Fibroblast of the aortic adventitia (primary cell): ENCODE measurements at places on chromosomes 2 and 18.

DNA sequence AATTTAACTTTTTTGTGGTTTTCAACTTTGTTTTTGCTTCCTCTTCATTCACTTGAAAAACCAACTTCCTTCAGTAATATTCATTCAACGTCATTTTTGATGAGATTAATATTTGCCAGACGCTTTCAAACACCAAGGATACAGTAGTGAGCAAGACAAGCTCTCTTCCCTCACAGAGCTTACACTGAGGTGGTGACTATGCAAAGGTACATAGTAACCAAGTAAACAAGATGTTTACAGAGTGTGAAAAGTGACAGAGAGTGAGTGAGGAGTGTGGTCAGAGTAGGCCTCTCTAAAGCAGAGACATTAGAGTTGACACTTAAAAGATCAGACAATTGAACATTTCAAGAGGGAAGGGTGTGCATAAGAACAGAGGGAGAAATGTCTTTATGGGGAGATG lies 155.5 kb downstream of the TMEM247 start:
- DNase-seq = no peak

- no peak for DNase-seq
Measured at GRCh38 chr2:212282671-212283261, 255.8 kb downstream of the ERBB4 start.

DNA sequence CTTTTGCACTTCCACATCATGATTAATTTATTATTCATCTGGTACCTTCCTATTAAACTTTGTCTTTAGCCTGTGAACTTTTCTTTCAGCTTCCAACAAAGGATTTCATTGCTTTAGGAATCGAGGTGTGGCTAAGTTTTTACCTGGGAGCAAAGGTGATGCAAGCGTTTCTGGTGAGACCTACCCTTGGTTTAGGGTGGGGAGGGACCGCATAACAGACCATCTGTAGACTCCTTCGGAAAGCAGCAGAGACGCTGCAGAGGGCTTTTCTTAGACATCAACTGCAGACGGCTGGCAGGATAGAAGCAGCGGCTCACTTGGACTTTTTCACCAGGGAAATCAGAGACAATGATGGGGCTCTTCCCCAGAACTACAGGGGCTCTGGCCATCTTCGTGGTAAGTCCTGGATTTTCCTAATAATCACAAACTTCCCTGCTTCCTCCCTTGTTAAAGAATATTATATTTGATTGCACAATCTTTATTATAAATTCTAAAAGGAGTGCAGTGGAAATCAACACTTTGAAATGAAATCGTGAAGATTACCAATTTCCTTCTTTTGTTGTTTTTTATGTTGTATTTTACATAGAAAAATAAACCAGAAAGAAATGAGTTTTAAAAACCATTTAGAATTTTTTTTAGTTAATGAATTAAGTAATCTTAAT lies at the start of gene DSG3:
TSS of gene DSG3 (plus strand) at position 212 of the 662 bp plus-strand sequence. CDS start at position 349, 137 bp downstream.
- no peak for DNase-seq

- no peak for DNase-seq
Measured at GRCh38 chr2:46171996-46172546, 125.1 kb upstream of the EPAS1 start.

DNA sequence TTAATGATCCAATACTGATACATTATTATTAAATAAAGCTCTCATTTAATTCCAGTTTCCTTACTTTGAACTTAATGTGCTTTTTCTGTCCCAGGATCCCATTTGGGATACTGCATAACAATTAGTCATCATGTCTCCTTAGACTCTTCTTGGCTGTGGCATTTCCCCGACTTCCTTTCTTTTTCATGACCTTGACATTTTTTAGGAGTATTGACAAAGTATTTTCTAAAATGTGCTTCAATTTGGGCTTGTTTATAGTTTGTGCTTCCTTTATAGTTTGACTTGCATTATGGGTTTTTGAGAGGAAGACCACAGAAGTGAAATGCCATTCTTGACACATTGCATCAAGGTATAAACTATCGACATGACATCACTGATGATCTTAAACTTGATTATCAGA lies 46.1 kb upstream of the KIF5C start:
- no peak for DNase-seq

DNA sequence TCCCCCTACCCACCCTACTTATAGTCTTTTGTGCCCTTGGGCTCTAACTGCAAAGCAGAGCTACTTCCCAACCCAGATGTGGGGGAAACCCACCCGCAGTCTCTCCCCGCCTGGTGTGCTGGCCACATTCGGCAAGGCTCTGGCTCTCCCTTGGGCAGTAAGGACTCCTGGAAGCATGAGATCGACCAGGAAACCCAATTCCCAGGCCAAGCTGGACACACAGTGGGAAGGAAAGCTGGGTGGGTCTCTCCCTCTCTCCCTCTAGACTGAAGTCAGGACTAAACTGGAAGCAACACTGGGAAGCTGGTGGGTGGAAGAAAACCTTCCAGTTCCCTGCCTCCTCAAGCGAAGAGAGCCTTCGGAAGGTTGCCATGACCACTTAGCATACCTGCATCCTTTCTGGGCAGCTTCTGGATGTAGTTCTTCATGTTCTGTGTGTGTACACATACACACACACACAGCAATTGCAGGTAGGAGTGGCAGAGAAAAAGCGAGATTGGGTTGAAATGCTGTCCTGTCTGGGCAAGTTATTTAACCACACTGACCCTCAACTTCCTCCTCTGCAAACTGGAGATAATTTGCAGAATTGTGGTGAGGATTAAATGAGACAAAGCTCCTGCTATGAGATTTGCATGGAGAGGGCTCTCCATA lies 33.9 kb downstream of the ZBTB7C start:
- peak; percentile 20 for DNase-seq

- no peak for DNase-seq
Measured at GRCh38 chr18:9685615-9685890, 22.5 kb upstream of the RAB31 start.

DNA sequence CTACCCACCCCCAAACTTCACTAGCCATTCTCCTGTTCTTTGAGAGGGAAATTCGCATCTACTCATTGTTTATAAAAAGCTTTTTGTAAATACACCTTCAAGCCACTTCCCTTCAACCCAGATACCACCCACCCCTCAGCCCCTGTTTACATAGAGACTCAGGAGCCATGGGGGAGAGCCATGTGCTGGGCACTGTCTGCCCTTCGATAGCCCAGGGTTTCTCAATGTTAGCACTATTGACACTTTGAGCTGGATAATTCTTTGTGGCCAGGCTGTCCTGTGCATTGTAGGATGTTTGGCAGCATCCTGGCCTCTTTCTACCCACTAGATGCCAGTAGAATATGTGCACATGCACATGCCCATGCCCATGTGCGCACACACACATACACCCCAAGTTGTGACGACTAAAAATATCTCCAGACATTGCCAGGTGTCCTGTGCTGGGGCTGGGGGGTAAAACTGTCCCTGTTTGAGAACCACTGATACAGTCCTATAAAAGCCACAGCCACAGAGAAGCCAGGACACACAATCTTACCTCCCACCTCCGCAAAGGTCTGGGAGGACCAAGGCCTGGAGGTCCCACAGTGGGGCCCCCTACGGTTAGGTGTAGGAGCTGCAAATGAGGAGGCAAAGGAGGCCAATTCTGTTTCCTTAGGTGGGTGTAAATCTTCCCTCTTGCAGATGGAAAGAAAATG lies 44.5 kb upstream of the ASPRV1 start:
- DNase-seq = no peak

DNA sequence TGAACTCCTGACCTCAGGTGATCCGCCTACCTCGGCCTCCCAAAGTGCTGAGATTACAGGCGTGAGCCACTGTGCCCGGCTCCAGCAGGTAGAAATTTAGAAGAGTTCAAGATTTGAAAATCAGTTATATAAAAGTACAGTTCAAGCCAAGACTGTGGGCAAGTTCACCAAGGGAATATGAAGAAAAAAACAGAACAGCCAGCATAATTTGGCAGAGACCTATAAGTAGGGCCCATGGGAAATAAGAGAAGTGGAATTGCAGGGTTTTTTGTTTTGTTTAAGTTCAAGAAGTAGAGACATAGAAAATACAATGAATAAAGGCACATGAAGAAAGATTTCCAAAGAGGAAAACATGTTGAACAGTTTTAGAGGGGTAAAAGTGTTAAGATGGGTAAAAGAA lies 57.9 kb downstream of the BAZ2B start:
- peak; percentile 52 for DNase-seq

- DNase-seq = no peak
Measured at GRCh38 chr2:43727634-43728014, 46.2 kb upstream of the DYNC2LI1 start.

- peak; percentile 5 for DNase-seq
Measured at GRCh38 chr2:165573534-165574461, 104.3 kb downstream of the CSRNP3 start.

GRCh38 chr2:121348128-121348740 lies 63.2 kb upstream of the TFCP2L1 start:
- no peak for DNase-seq

DNA sequence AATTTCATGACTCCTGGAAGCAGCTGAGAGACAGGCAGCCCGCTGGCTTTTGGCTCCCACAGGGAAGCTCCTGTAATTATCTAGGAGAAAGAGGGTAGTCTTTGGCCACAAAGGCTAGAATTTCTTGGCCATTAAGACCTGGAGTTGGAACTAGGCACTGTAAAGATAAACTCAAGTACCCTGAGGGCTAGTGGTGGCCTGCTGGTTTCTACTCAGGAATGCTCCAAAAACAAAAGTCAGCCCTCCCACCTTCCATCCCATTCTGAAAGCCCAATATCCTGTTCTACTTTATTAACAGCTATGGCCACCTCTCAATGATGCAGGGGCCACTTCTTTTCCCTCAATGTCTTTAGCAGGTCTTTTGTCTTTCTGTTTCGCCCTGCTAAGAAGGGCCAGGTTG lies 34.0 kb upstream of the CYP26B1 start:
- no peak for DNase-seq

DNA sequence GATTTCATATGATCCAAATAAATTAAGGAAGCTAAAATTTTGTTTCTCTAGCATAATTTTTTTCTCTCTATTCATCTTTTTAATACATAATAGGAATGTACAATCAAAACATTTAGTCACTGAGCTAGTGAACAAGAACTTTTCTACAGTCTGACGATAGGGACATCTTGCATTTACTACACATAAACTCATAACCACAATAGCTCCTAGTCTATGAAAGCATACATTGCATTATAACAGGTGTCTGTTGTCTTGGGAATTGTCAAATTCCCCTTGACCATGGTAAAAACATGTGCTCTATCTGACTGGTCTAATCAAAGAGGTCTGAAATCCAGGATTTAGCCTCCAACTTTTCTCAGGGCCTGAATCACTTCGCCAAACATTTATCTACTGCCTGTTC lies 144.8 kb downstream of the FAM124B start:
- DNase-seq = no peak

DNA sequence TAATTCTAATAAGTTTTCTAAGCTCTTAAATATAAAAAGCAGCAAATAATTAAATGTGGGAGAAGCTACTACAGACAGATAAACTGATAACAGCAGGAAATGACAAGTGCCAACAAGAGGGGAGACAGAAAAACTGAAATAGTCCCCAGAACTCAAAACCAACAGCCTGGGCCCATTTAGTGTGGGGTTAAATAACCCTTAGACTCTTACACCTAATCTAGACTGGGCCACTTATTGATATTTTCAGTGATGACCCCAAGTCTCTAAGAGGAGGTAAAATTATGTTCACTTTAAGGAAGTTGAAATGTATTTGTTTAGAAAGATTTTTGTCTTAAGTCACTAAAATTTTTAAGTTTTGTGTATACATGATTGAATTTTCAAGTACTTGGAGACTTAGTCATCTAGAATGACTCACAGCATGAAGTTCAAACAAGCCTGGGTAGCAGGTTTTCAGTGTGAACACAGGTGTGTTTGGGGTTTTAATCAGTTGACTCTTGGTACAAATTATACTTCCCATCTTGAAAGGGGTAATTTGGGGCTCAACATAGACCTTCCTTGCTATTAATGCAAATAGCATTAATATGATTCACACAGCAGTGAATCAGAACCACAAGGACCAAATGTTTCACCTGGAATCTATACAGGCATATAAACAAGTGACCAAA lies 54.9 kb upstream of the MYO3B start:
- DNase-seq = peak; percentile 26

GRCh38 chr2:217698691-217699090 lies 304.1 kb downstream of the TNS1 start:
- DNase-seq = no peak

GRCh38 chr2:70458661-70459060 lies 95.0 kb downstream of the TGFA start:
- DNase-seq = no peak

- no peak for DNase-seq
Measured at GRCh38 chr2:138187221-138187620, 222.9 kb downstream of the HNMT start.

DNA sequence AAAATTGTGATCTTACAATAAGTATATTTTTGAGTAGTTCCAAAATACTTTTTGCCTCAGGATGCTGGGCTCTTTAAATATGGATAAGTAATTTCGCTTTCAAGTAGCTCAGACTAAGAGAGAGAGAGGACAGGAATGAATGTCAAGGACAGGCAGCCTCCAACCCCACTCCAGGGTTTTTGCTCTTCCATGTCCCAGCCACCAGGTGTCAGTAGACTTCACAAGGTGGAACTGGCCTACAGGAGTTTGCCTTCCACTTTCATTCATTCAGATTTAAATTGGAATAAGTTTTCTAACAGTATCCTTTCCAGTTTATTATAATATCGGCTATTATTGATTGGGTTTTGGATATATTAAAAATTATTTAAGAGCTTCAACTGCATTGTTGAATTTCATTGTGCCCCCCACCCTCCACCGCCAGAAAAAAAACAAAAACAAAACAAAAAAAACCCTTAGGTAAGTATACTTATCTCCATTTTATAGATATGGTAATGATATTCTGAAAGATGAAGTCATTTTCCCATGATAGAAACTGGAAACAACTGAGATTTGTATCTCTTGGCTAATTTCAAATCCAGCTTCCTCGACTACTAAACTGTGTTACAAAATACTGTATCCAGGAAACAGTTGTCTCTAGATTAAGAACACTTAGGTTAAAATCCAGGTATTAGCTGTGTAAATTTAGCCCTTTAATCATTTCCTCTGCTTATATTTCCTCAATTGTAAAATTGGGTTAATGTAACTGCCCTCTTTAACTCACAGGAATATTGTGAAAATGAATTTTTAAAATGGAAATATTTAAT lies 793.1 kb downstream of the ERBB4 start:
- DNase-seq = peak; percentile 71
